Gastroesophageal sphincter (tissue), 4 donors: ENCODE measurements at places on chromosomes 6 and 20.

GRCh38 chr20:57332105-57333089, 2.8 kb downstream of the SPO11 start:
- ATAC-seq = no peak

DNA sequence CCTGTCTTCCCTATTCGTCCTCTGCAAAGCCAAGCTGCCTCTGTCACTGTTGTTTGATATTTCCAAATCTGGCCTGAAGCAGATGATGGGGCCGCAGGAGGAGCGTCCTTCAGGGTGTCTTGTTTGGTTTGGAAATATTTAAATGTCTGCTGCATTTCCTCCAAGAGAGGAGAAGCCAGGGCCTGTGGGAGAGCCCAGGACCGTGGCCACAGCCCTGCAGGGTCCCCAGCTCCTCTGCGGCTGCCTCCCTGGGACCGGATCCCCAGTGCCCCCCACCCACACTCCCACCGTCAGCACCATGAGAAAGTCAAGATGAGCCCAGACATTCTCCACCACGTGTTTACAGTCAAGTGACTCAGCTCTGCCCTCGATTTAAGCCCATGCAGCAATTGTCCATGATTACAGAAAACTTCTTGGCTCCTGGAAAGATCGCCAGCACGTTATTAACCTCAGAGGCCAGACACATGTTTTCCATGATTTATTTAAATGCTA, 18.2 kb downstream of the FOXF2 start:
- ATAC-seq = peak; percentile 24

DNA sequence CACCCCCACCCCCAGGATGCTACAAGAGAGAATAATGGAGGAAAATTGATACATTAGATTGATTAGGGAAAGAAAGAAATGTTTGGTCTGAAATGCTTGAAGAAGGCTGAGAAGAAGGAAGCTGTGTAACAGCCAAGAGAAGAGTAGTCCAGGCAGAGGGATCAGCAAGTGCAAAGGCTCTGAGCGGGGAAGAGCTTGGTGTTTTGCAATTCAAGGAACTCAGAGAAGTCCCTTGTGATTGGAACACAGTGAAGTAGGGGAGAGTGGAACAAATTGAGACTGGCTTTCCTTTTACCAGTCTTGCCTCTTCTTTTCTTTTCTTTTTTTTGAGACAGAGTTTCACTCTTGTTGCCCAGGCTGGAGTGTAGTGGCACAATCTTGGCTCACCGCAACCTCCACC, 76.6 kb upstream of the CHD6 start:
- no peak for ATAC-seq

- ATAC-seq = no peak
Measured at GRCh38 chr20:47365023-47365764, 8.7 kb upstream of the ZMYND8 start.
